ENCODE measurements at places on chromosomes 11 and 22.

DNA sequence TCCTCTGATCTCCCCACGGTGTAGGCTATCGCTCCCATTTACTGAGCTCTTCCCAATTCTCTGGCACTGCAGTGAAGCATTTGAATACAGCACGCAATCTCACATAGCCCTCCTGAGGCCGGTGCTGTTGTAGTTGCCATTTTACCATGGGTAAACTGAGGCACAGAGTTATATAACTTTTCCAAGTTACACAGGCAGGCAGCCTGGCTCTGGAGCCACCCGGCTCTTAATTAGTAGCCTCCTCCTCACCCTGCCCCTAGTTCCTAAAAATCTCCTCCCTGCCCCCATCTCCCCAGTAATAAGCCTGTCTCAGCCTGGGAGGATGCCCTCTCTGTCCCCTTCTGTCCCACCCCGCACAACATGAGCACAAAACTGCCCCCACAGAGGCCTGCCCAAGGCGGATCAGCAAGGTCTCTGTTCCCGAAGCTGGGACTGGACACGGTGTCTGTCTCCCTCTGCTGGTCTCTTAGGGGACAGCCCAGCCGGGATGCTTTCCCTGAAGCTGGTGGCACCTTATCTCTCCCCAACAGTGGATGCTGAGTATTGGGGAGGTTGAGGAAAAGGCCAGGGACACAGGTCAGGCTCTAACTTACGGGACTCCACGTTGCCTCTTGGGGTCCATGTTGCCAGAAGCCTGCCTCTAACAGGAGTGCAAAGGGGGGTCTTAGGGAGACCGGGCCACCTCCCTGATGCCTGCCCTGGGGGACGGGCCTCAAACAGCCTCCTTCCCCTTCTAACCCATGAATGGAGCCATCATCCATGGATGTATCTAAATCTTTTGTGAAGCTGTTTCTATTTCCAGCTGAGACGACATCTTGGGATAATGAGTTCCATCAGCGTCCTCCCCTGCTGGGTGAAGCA lies 9.1 kb upstream of the CLCF1 start:
- DNase-seq: peak; percentile 76

DNA sequence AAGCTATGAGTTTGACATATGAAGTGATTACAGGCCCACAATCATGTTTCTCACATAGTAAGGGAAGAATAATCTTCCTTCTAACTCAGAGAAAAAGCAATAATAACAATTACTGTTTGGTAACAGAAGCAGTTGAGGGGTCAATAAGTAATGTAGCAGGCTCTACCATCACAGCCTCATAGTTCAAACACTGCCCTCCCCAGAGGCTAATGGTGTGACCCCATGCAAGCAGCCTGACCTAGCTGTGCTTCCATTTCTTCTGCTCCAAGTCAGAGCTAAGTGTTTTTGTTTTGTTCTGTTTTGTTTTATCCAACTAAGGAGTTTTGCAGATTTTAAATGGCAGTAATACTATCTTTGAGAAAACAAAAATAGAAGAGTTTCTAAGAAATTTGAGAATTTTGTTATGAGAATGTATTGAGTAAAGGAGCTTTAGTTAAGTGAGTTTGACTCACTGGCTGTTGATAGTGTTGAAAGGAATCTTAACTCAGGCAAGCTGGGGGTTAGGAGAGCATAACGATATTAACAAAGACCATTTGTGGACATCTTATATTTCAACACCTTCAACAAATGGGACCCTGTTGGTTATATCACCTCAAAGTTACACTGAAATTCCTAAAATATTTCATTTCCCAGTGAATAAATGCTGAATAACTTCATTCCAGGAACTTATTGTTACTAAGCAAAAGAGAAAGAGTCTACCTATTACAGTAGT lies 48.5 kb downstream of the GUCY1A2 start:
- no peak for DNase-seq

- DNase-seq: no peak
Observed at GRCh38 chr11:19013181-19013857, 47.2 kb downstream of the MRGPRX2 start.

DNA sequence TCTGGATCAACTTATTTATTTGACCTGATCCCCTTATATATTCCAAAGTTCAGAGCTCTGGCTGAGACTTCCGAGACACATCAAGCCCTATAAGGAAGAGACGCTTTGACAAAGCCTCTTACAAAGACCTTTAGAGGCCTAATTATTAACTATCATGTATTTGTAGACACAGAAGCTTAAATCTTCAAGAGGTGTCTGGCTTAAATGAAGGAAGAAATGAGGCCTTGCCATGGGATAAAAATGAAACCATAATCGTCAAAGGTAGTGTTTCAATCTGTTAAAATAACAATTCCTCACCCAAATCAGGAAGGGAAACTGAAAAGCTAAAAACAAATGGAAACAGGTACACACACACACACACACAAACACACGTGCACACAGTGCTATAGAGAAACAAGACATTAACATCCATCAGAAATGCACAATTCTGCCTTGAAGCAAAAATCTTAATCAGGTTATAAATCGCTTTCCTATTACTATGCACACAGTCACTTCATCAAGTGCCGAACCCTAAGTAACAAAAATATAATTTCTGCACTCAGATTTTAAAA lies 50.2 kb downstream of the PITPNB start:
- DNase-seq: no peak

GRCh38 chr11:132751516-132752250 lies 780.6 kb downstream of the OPCML start:
- DNase-seq: no peak

DNA sequence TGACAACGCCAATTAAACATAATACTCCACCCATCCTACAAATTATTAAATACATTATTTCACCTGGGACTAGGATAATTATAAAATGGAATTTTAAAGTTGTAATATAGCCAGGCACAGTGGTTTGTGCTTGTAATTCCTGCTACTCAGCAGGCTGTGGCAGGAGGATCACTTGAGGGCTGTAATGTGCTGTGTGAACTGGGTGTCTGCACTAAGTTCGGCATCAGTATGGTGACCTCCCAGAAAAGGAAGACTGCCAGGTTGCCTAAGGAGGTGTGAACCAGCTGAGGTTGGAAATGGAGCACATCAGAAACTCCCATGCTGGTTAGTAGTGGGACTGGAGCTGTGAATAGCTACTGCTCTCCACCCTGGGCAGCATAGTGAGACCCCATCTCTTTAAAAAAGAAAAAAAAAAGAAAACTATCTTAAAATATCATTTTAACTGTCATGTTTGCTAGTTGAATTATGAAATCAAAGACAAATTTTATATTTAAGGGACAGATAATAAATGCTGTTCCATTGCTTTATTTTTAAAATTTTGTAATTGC lies 28.0 kb downstream of the PPP6R2 start:
- no peak for DNase-seq

GRCh38 chr22:24805790-24806662 lies at the start of gene SGSM1:
Gene SGSM1 (plus strand): TSS chr22:24806211. CDS start chr22:24806326, 115 bp downstream.
- DNase-seq: peak; percentile 40

- no peak for DNase-seq
Observed at GRCh38 chr11:61737131-61737530, 15.3 kb upstream of the MYRF start.

- no peak for DNase-seq
Observed at GRCh38 chr11:97717922-97718321, 1302.8 kb upstream of the CNTN5 start.

- no peak for DNase-seq
Observed at GRCh38 chr11:125132596-125132995, 21.2 kb upstream of the TMEM218 start.

DNA sequence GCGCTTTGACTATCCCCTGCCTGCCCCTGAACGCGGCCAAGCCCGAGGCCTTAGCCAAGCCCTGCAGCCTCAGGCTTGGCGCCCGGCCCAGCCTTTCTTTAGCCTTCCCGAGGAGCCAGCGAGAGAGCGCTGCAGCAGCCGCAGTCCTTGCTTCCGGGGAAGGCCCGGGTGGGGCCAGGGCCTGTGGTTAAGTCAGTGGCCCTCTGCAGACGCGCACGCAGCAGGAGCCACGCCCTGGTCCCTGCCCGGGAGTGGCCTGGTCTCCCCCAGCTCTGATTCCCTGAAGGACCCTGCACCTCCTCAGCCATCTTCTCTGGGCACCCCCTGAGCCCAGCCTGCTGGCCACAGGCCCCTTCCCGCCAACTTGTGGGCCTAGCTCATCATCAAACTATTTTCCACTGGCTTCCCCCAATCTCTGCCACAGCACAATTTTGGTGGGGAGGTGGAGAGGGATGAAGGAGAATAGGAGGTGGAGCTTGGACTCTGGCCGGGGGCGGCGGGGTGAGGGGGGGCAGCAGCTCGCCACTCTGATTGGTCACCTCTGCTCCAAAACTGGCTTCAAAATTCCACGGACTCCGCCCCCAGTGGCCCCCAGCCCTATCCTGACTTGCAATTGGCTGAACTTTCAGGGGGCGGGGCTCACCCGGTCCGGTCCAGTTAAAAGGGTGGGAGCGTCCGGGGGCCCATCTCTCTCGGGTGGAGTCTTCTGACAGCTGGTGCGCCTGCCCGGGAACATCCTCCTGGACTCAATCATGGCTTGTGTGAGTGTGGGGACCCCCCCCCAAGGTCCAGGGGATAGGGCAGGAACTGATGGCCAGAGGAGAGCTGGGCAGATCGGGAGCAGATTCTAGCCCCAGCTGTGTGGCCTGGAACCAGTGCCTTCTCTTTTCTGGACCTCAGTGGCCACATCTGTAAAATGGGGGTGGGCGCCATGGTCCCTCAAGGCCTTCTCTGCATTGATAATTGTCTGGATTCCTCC lies at the start of gene LGALS1:
Gene LGALS1 (plus strand): TSS at position 686 of the 979 bp plus-strand sequence. CDS start 67 bp downstream, at position 753.
- DNase-seq: peak; percentile 44

DNA sequence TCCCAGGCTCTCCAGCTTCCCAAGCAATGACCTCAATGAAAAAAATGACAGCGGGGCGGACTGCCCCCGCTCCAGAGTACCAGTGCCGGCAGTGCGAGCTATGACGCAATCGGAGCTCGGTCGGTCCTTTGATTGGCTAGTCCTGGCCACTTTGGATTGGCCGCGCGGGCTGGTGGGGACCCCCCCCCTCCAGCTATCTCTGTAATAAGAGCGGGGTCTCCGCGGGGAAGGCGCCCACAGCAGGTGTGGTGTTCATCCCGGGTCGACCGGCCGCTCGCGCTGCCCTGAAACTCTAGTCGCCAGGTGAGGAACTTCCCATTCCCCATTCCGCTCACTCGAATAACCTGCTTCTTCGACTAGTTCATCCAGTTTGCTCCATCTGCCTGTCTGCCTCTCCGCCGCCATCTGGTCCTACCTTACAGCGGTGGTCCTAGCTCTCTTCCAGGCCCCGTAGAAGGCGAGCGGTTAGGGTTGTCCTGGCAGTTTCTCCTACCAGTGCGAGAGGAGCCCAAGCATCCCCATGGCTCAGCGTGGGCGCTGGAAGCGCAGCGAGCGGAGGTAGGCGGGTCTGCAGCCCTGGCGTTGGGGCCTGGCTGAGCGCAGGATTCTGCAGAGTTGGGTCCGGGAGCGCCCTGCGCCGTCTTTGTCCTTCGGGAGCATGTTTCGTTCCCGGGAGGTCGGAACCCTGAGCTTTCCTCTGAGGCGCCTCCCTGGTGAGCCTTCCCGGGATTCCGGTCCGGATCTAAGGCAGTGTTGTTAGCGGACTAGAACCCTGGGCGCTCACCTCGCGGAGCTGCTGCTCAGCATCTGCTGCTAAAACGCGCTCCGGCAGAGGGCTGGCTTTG lies at the start of gene CALCB:
Gene CALCB (plus strand): TSS at position 233 of the 845 bp plus-strand sequence. CDS start 1,126 bp downstream, outside the sequence.
- no peak for DNase-seq

DNA sequence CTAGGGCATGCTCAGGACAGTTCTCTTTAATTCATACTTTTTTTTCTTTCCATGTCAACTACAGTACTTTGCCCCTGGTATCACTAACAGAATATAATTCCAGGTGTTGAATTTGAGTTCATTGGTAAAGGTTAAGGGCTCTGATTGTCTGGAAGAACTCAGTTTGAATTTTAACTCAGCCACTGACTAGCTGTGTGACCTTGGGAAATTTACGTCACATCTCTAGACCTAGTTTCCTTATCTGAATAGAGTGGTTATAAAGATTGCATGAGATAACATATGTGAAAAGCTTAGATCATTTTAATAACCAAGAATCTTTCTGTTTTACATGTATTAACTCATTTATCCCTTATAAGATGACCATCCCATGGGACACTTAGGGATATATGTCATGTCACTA lies 15.8 kb upstream of the ZC3H12C start:
- no peak for DNase-seq

DNA sequence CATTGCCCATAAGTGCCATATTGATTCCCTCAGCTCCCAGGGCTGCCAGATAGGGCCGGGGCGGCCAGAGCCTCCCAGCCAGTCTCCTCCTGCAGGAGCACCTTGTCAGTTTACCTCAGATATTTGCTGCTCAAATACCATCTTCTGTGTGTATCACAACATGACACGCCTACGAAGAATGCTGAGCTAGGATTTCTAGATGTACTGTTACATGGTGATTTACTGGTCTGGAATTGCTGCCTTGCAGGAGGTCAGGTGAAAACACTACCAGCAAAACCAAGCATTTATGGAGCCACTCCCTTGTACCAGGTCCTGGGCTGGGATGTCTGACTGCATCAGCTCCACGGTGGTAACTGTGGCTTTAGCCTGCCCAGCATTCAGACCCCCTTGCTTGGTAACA lies 11.8 kb downstream of the MICAL3 start:
- no peak for DNase-seq

DNA sequence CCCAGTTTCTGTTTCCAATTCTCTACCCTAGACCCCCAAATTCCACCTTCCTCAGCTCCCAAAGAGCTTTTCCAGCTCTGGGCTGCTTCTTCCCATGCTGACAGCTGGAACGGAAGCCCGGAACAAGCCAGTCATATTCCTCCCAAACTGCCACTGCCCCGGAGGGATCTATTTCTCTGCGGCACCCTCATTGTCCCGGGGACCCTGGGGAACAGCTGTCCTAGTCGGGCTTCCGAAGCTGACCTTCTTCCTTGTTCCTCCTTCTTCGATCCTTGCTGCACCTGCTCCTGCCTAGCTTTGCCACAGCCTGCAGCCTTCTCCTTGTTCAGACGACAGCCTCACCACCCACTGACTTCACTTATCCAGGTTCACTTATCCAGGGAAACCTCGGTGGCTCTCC lies 105.7 kb downstream of the TSPAN18 start:
- no peak for DNase-seq

GRCh38 chr11:117394221-117394925 lies 66.7 kb downstream of the CEP164 start:
- no peak for DNase-seq
